Stimulated activated CD4-positive, alpha-beta T cell treated with anti-CD3 and anti-CD28 coated beads, TNF-alpha, amount 100 ng/mL, for 4 hours (primary cell): ENCODE measurements at places on chromosomes 6 and 20.

GRCh38 chr20:55977690-55978459, 27.4 kb downstream of the CBLN4 start:
- DNase-seq = no peak

DNA sequence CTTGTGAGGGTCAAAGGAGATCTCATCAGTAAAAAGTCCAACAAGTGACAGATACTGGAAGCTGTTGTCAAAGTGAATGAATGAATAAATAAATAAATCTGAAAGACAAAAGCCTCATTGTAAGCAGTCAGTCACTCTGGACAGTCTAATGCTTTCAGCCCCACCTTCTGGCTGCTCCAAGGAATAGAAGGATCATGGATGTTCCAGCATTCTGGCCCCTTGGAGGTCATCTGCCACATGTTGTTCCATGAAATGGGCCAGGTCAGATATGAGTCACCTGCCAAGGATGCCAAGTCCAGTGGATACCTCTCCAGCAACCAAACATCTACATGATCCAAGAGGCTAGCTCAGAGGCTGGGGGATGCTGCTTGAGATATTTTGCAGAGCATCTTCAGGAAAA, 185.6 kb downstream of the BMP7 start:
- DNase-seq = no peak

DNA sequence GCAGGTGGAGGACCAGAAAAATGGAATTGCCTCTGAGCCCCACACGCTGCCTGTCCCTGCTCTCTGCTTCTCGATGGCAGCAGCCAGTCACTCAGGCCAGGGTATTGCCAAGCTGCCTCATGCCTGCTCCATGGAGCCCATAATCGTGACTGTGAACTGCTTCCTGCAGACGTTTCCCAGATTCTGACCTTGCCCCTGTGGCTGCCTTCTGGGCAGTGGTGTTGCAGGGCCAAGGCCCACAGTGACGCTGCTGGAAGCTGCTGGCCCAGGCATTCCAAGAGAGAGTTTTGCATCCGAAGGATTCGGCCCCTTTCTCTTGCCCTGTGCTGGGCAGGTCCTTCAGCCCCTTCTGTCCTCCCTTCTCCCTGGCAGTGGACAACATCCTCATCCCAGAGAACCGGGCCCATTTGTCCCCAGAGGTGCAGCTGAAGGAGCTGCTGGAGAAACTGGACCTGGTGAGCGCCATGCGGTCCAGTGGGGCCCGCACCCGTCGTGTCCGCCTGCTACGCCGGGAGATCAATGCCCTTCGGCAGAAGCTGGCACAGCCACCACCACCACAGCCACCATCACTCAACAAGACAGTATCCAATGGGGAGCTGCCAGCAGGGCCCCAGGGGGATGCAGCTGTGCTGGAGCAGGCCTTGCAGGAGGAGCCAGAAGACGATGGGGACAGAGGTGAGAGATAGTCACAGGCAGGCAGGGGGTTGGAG, 14.5 kb downstream of the BRPF3 start:
- DNase-seq = no peak

DNA sequence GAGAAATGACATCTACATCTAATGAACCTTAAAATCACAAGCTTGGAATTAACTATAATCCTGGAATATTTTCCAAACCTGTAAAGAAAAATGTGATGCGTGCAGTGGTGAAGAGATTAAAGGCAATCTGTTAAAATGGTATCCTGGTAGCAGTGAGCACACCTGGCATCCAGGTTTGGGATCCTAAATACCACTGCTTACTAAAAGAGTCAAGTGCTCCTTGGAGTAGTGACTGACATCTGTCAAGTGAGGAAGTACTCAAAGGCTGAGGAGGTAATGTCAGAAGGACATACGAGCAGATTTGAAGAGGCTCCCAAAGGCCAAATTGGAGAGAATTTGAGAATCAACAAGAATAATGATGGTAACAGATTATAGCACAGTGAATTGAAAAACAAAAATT, 32.8 kb downstream of the PCMT1 start:
- DNase-seq = no peak

- DNase-seq = no peak
These were observed 6.2 kb downstream of the MYLIP start for GRCh38 chr6:16135066-16135465.

GRCh38 chr6:7239590-7239948, 73.4 kb downstream of the SSR1 start:
- no peak for DNase-seq

- DNase-seq = no peak
These were observed 77.1 kb upstream of the FRMD1 start for GRCh38 chr6:168155821-168156741.
